Activated CD4-positive, alpha-beta T cell treated with anti-CD3 and anti-CD28 coated beads, Interleukin-2, Interleukin-4, amounts not matched to agents 100 ng/mL and 50 ng/mL, durations not matched to agents 16 hours and 8 hours (primary cell): ENCODE measurements at places on chromosomes 2 and 18.

- no peak for DNase-seq
These were observed 213.3 kb upstream of the CXCR4 start for GRCh38 chr2:136331226-136331625.

GRCh38 chr2:232744963-232745362, 31.4 kb downstream of the KCNJ13 start:
- no peak for DNase-seq

DNA sequence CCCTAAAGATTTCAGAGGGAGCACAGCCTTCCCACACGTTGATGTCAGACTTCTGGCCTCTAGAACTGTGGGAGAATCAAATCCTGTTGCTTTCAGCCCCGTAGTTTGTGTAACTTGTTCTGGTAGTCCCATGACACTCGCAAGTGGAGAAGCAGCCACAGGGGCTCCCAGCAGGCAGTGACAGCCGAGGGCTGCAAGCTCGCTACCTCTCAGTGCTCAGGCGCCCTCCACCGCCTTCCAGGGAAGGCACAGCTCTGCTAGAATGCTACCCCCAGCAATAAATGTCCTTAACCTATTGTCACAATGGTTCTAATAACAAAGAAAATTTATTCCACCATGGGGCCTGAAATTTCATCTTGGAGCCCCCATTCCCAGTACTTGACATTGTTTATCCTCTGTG, 143.1 kb upstream of the ZNF236 start:
- DNase-seq: no peak

DNA sequence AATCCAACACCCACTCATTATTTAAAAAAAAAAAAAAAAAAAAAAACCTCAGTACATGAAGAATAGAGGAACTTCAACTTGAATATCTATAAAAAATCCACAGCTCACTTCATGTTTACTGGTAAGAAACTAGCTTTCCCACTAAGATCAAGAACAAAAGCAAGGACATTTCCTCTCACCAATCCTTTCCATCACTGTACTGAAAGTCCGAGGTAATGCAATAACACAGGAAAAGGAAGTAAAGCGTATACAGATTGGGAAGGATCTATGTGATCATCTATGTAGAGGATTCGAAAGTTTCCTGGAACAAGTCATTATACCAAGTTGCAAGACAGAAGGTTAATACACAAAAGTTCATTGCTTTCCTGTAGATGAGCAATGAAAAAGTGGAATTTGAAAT, 63.2 kb downstream of the ROCK2 start:
- DNase-seq: no peak

- DNase-seq: no peak
These were observed 643.0 kb upstream of the FAM98A start for GRCh38 chr2:34241905-34242762.

DNA sequence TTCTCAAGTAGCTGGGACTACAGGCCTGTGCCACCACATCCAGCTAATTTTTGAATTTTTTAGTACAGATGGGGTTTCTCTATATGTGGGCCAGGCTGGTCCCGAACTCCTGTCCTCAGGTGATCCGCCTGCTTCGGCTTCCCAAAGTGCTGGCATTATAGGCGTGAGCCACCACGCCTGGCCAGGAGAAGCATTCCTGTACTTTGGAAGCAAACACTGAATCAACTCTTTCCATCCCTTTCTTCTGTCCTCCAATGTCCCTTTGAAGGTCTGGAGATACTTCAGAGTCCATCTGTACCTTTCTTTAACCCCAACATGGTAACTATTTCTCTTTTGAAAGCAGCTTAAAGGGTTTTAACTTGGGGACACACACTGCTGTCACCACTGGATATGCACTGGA, 23.6 kb upstream of the MAP4K4 start:
- DNase-seq: no peak

GRCh38 chr2:43375746-43376522, 149.5 kb upstream of the ZFP36L2 start:
- DNase-seq: no peak

DNA sequence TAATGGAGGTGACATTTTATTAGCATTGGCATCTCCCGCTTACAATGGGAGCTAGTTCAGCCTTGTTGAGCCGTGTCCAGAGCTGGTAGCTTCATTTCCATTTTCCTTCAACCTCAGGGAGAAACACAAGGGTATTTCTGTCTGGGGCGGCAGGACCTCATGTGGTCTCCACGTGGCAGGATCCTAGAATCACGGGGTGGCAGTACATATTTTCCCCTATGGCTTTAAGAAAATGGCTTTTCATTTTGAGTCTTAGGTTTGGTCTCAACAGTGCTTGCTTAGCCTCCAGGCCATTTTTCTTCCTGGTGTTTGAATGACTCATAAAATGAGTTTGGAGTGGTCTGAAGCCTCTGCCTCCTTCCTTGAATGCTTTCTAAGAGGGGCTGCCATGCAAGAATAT, 20.3 kb downstream of the CABLES1 start:
- no peak for DNase-seq

DNA sequence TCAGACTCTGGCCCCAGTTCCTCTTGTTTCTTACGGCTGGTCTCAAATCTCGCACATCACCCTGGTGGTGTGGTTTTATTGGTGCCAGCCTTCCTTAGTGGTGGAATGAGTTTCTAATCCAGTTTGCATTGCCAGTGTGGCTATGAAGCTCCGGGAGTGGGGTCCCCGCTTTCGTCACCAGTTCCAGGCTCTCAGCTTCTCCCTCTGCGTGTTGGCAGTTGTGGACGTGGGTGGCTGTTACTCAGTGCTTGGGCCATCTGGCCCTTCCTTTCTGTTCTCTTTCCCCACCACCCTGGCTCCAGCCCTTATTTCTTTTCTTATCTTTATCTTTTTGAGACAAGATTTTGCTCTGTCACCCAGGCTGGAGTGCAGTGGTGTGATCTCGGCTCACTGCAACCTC, 30.1 kb downstream of the EFR3B start:
- DNase-seq: no peak

DNA sequence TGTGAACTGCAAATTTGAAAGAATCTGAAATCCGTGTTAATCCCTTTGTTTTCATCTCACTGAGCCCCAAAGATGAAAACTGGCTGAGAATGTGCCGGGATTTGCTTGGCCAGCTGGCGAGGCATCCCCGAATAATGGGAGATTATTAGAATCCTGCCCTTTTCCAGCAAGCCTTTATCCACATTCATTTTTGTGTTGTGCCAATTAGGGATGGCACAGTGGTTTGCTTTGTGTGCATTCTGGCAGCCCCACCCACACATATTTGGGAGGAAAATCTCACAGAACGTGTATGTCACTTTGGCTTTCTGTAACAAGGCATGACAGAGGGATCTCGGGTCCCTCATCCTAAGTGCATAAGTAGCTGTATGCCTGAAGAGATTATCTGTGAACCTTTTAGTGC, 405.8 kb upstream of the FAM98A start:
- DNase-seq: no peak

DNA sequence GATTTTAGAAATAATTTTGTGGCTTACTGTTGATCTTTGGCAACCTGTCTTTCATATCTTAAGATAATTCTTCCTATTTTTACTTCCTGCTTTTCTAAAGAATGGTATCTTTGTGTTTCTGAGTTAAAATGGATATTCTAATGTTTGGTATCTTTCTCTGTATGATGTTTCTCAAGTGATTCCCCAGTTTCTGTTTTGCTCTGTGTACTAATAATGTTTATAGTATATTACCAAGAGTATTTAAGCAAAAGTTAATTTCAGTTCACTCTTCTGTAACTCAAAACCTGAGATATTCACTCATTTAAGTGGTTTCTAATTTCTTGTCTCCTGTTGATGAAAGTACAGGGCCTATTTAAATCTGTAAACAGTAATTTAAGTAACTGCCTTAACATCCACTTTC, 58.3 kb downstream of the CCDC150 start:
- DNase-seq: no peak

DNA sequence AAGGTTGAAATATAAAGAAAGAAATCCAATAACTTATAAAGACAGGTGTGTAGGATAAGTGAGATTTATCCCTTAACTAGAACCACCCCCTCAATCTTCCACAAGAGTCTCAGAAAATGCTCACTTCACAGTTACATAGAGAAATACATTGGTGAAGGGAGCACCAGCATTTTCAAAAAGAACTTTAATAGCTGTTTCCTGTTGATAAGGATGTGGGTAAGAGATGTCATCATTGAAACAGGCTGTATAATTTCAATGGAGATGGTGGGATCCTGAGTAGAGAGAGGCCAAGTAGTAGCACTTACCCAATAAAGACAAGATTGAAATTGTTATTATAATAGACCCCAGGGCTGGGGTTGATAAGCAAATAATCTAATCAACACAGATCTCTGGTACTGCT, 162.2 kb upstream of the TACR1 start:
- no peak for DNase-seq

DNA sequence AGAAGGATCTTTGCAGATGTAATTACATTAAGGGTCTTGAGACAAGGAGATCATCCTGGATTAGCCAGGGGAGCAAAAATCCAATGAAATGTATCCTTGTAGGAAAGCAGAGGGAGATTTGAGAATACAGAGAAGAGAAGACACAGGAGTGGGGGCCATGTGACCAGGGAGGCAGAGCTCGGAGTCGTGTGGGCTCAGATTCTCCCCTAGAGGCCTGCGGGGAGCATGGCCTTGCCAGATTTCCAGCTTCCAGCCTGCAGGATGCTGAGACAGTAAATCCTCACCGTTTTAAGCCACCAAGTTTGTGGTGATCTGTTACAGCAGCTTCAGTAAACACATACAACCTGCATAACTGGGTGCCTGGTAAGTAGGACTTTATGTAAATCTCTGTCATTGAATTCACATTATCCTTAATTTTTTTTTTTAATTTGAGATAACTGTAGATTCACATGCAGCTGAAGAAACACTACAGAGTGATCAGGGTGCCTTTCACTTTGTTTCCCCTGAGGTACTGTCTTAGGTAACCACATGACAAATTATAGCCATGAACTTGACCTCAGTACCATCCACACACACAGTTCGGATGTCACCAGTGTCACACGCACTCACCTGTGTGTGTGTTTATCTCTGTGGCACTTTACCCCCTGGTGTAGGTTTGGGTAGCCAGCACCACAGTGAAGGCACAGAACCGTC, 138.4 kb upstream of the HDAC4 start:
- no peak for DNase-seq

DNA sequence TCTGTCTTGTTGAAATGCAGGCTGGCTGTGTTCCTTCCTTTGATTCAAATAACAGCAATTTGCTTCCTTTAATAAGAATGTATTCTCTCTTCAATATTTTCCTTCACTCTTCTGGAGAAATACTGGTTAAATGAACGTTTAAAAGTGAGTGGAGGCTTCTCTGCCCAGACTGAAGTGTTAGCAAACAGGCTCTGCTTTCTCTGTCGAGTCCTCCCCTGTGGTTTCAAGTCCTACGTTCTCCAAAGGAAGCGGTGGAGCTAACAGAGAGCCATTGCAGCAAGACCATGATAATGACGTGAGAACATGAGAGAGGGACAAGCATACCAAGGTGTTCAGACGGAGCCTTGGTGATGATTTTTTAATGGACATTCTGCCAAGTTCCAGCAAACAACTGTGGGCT, 26.2 kb upstream of the PID1 start:
- no peak for DNase-seq

GRCh38 chr2:127464470-127465257, 46.4 kb downstream of the PROC start:
- DNase-seq: no peak

- DNase-seq: no peak
These were observed 681 bp upstream of the NRP2 start for GRCh38 chr2:205681401-205682238.

- DNase-seq: no peak
These were observed 66.7 kb downstream of the PDE1A start for GRCh38 chr2:182359990-182360662.

DNA sequence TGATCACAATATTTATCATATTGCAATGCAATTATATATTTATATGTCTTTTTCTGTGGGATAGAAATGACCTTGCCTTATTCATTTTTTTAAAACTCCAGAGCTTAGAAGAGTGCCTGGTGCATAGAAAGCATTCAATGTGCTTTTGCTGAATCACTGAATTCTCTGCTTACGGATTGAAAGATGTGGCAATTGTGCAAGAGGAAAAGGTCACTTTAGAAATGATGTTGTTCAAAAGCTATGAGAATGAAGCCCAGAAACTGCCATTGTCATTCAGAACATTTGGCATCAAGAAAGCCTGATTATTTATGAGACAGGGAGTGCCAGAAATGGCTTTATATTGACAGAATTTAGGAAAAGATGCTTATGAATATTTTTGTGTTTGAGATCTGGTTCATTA, 678.6 kb upstream of the CDH2 start:
- DNase-seq: no peak

DNA sequence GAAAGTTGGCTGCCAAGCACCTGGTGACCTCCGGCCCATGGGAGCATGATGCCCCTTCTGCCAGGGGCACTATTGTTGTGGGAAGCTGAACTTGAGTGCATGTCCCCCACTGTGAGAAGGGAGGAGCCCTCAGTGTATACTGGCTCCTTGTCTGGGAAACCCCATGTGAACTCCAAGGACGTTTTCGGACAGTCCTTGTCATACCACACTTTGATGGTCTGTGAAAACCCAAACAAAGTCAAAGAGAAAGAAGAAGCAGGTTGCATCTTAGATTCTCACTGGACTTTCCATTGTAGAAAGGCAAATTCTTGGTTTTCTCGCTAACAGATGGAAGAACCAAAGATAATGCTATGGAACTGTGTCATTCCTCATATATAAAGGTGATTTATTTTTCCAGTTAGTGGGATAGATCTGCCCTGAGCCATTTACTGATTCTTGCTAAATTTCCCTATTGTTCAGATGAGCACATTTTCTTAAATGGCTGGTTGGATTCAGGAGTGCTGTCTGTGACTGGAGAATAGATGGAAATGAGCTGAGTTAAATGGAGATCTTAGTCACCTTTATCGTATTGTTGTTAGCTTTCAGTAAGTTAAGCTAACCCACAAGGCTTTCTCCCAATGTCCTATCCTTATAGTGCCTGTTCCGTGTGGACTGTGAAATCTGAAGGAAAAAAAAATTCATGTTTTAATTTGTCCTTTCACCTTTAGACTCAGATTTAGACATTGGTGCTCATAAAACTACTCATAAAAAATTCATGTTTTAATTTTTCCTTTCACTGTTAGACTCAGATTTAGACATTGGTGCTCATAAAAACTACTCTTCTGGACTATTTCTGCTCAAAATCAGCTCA, 166.6 kb downstream of the ACTR3 start:
- DNase-seq: no peak

- DNase-seq: no peak
These were observed 92.3 kb upstream of the PKDCC start for GRCh38 chr2:41955316-41956043.

GRCh38 chr2:27795868-27796277, 24.4 kb downstream of the MRPL33 start:
- no peak for DNase-seq

GRCh38 chr2:33246432-33246831, 230.0 kb upstream of the RASGRP3 start:
- no peak for DNase-seq

- DNase-seq: no peak
These were observed 156.0 kb downstream of the SEPTIN10 start for GRCh38 chr2:109457794-109458193.

- DNase-seq: no peak
These were observed 76.5 kb upstream of the RFX8 start for GRCh38 chr2:101551336-101551888.

GRCh38 chr2:143140864-143141661, 11.8 kb downstream of the ARHGAP15 start:
- DNase-seq: peak; percentile 35

- no peak for DNase-seq
These were observed 630.2 kb downstream of the ARHGAP15 start for GRCh38 chr2:143759455-143759854.
